ENCODE measurements at places on chromosomes 5 and 9. TPM values are rescaled to one million over a fixed set of nuclear protein-coding genes. Genes with fewer than 3 reads are reported as not detected.
A peak's percentile ranks its signal among the peaks of the same experiment; 100 is the strongest.

- no peak overlapping the region for H3K27ac ChIP-seq
- H3K27me3 ChIP-seq: no peaks in the 10 kb centered on the region
- DNase-seq: no peak
- no peak overlapping the region for H3K4me3 ChIP-seq
- no peaks in the 10 kb centered on the region for H3K36me3 ChIP-seq
- peaks cover 7% of the 10 kb centered on the region for H3K4me1 ChIP-seq
Measured at GRCh38 chr5:169870211-169870610, 110.1 kb downstream of the INSYN2B start.

DNA sequence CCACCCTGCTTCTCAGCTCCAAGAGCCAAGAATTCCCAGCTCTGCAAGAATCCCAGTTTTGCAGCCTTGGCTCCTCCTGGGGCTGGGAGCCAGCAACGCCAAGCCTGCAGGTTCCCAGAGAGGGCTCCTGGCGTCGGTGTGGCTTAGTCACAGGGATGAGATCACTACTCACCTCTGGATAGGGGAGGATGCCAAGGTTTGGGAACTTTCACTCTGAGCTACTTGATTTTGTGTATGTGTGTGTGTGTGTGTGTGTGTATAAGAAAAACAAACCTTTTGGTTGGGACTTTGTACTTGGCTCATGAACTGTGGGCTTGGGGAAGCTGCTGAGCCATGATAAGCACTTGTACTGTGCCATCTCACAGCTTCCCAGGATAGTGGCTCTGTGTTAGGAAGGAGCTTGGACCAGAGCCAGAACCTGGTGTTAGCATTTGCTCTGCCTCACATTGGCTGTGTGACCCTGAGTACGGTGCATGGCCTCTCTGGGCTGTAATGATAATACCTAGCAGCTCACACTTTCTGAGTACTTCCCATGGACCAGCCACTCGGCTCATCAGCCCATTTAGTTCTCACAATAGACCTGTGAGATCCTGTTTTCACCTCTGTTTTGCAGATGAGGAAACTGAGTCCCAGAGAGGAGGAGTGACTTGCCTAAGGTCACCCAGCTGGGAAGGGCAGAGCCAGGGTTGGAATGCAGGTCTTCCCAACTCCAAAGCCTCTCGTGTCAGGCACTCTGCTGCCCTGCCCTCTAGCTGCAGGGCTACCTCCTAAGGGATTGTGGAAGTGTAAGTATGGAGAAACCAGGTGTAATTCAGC, 41.4 kb upstream of the DAB2IP start:
- no peak overlapping the region for H3K27ac ChIP-seq
- peaks cover 22% of the 10 kb centered on the region for H3K4me1 ChIP-seq
- peak; percentile 22 for DNase-seq
- H3K27me3 ChIP-seq: peaks cover 5% of the 10 kb centered on the region
- no peaks in the 10 kb centered on the region for H3K36me3 ChIP-seq

Gene PPP1R26
- 19.6 TPM for total RNA-seq

GRCh38 chr9:112120439-112120925, 54.6 kb downstream of the SUSD1 start:
- H3K27ac ChIP-seq: no peak overlapping the region
- H3K4me1 ChIP-seq: no peaks in the 10 kb centered on the region
- no peak overlapping the region for H3K4me3 ChIP-seq
- peaks cover 12% of the 10 kb centered on the region for H3K36me3 ChIP-seq

GRCh38 chr9:4010309-4010708, 289.6 kb downstream of the GLIS3 start:
- peaks cover 8% of the 10 kb centered on the region for H3K4me1 ChIP-seq
- no peak overlapping the region for H3K27ac ChIP-seq
- no peak for DNase-seq
- no peak overlapping the region for H3K4me3 ChIP-seq
- no peaks in the 10 kb centered on the region for H3K27me3 ChIP-seq
- no peaks in the 10 kb centered on the region for H3K36me3 ChIP-seq

Gene ZBED3
- 2.7 TPM for total RNA-seq

DNA sequence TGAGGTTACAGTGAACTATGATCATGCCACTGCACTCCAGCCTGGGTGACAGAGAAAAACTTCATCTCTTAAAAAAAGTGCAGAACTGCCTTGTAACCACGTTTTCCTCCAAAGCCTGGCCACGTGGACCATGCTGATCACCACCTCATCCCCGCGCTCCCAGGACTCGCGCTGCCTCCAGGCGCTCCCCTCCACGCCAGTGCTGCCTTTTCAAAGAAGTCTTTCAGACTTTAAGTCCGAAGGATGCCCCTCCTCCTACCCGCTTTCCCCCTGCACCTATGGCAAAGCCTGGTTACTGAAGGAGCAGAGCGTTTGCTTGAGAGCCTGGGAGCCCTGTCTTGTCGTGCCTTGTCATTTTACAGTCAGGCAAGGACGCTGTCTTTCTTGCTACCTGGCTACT, 43.8 kb downstream of the HABP4 start:
- no peak overlapping the region for H3K4me3 ChIP-seq
- H3K4me1 ChIP-seq: peaks cover 10% of the 10 kb centered on the region

Gene CCDC192
- total RNA-seq: 0.50 TPM

Gene PHF24
- total RNA-seq: 36.0 TPM

Gene TPPP
- 27.9 TPM for total RNA-seq

Gene LSM11
- 18.7 TPM for total RNA-seq

GRCh38 chr5:2181149-2181548, 298.4 kb upstream of the IRX4 start:
- no peak overlapping the region for H3K27ac ChIP-seq
- no peaks in the 10 kb centered on the region for H3K27me3 ChIP-seq
- H3K4me3 ChIP-seq: no peak overlapping the region

GRCh38 chr5:8376478-8376877, 507.5 kb downstream of the MTRR start:
- no peak overlapping the region for H3K27ac ChIP-seq

- H3K36me3 ChIP-seq: no peaks in the 10 kb centered on the region
- H3K27me3 ChIP-seq: no peaks in the 10 kb centered on the region
- DNase-seq: no peak
- no peak overlapping the region for H3K4me3 ChIP-seq
- peaks cover 2% of the 10 kb centered on the region for H3K4me1 ChIP-seq
Measured at GRCh38 chr9:134858051-134858841, 22.4 kb upstream of the FCN2 start.

DNA sequence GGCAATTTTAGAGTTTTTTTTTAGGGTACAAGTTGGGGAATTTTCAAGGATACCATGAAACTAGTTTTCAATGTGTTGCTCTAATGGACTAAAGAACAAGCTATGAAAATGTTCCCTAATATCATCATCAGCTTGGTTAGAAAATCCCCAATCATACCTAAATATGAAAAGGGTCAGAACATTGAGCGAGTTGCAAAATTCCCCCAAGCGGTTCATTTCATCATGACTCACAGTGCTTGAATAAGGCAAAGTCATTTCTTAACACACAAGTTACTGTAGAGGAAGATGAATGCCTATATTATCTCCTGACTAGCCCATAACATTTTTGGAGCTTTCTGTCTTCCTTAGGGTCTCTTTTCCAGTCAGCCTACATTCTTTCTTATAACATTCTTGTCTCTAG, 62.7 kb downstream of the ST8SIA4 start:
- H3K4me3 ChIP-seq: no peak overlapping the region
- no peaks in the 10 kb centered on the region for H3K27me3 ChIP-seq
- H3K27ac ChIP-seq: no peak overlapping the region
- DNase-seq: no peak
- no peaks in the 10 kb centered on the region for H3K36me3 ChIP-seq
